ENCODE measurements at places on chromosomes 2 and 18.

DNA sequence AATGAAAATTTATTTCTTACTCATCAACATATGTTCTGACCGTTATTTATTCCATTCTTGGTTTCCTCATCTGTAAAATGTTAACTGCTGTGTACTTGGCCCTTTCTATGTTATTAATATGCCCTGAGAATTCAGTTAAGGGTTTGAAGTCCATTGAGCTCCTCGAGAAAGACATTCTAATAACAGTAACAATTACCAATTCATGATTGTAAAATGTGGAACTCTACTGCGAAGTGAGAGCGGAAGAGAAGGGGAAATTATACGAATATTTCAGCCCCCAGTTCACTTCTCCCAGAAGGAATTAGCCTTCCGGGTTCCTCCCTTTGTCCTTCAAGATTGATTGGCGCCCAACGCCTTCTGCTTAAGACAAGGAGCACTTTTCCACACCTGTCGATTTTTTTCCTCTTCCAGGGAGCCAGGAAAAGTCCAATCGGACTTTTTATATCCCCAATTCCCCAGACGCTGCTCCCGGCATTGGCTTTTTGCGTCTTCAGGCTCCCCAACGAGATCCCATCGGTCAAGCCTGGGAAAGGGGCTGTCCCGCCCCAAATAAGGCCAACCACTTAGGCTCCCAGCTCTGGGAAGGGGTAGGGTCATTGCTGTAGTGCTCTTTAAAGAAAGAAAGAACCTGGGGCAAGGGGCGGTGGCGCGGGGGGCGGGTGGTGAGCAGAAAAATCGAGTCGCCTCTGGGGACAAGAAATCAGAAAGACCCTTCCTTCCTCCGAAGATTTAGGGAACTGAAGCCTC is 1.6 kb downstream of the DSC2 start:
- H3K4me3 ChIP-seq = no peak overlapping the region
- H3K27me3 ChIP-seq = no peaks in the 10 kb centered on the region
- H3K27ac ChIP-seq = no peak overlapping the region

- no peaks in the 10 kb centered on the region for H3K4me1 ChIP-seq
- no peak for DNase-seq
- peaks cover 41% of the 10 kb centered on the region for H3K36me3 ChIP-seq
- no peaks in the 10 kb centered on the region for H3K27me3 ChIP-seq
- H3K4me3 ChIP-seq = no peak overlapping the region
Measured at GRCh38 chr18:9581667-9582066, 32.7 kb downstream of the PPP4R1 start.

- DNase-seq = no peak
- H3K27me3 ChIP-seq = no peaks in the 10 kb centered on the region
- no peaks in the 10 kb centered on the region for H3K4me1 ChIP-seq
- no peaks in the 10 kb centered on the region for H3K36me3 ChIP-seq
- H3K4me3 ChIP-seq = no peak overlapping the region
Measured at GRCh38 chr18:73947180-73947921, 200.3 kb downstream of the FBXO15 start.

DNA sequence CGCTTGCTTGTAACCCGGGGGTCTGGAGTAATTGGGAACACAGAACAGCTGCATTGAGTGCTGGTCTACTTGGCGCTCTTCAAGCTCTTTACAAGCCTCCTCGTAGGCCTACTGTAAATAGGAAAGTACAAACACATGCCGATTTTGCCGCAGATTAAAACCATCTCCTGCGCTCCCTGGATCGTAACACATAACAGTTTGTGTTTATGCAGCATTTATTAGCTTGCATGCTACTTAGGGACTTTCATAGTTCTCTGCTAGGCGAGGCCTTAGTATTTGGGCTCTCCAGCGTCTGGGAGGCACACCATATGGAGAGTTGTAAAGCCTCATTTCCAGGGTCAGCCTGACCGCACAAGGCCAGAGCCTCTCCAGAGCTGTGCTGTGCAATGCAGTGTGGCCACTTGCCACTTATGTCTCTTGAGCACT is 84.0 kb upstream of the HAAO start:
- no peak overlapping the region for H3K4me3 ChIP-seq
- no peak overlapping the region for H3K27ac ChIP-seq
- H3K4me1 ChIP-seq = no peaks in the 10 kb centered on the region
- H3K36me3 ChIP-seq = no peaks in the 10 kb centered on the region

GRCh38 chr2:42937171-42937875 is 144.9 kb upstream of the HAAO start:
- H3K4me3 ChIP-seq = no peak overlapping the region
- peaks cover 7% of the 10 kb centered on the region for H3K4me1 ChIP-seq
- DNase-seq = no peak
- no peaks in the 10 kb centered on the region for H3K36me3 ChIP-seq
- no peaks in the 10 kb centered on the region for H3K27me3 ChIP-seq

DNA sequence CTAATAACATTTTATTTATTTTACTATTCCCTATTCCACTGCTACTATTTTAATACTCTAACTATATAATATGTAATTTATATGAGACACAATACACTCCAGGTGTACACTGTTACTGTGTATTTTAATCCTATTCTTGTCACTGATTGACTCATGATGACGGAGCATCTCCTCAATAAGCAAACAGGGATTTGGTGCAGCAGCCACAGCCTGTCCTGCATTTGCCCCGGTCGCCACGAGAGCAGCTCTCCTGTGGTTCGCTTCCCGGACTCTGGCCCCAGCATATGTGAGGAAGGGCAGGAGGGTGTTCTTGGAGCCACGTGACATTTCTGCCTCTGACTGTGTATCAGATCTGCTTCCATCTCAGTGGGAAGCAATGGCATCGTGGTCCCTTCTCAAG is 74.1 kb upstream of the PXDN start:
- H3K4me1 ChIP-seq = peaks cover 2% of the 10 kb centered on the region
- H3K27me3 ChIP-seq = no peaks in the 10 kb centered on the region
- no peaks in the 10 kb centered on the region for H3K36me3 ChIP-seq
- H3K27ac ChIP-seq = no peak overlapping the region
- H3K4me3 ChIP-seq = no peak overlapping the region
- DNase-seq = no peak

DNA sequence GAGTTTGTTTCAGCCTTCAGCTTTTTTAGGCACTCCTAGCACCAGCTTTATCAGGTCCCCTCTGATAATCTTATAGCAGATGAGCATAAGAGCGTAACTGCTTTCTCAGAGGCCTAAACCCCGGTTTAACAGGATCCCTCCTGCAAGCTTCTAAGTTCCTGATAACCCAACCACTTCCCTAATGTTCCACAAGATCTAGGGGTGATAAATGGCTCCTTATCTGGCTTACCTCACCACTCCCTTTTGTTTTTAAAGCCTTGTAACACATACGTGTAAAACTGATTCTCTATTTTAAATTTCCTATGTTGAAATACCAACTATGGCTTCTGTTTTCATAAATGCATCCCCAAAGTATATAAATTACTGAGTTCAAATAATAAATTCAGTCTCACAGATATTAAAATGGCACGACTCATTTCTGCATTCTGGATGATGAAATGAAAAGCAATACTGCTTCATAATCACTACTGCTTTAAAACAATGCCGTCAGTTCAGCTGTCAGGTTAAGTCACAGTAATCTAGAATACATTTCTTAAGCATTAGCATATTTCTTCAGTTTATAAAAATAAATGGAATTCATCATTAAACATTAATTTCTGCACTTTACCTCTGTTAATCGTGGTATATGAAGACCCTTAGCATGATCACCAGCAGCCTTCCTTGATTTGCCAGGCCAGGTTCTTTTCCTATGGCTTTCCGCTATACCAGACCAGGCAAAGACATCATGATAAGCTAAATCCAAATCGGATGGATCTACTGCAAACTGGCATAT is 126.3 kb downstream of the C2orf74 start:
- H3K27me3 ChIP-seq = no peaks in the 10 kb centered on the region
- no peak for DNase-seq
- H3K36me3 ChIP-seq = peaks cover 16% of the 10 kb centered on the region

- DNase-seq = no peak
- H3K27ac ChIP-seq = peak overlapping the region; percentile 0
- no peaks in the 10 kb centered on the region for H3K27me3 ChIP-seq
- peaks cover 47% of the 10 kb centered on the region for H3K4me1 ChIP-seq
Measured at GRCh38 chr18:45136381-45137086, 455.8 kb downstream of the SETBP1 start.

- H3K4me1 ChIP-seq = no peaks in the 10 kb centered on the region
- no peak overlapping the region for H3K4me3 ChIP-seq
- H3K36me3 ChIP-seq = no peaks in the 10 kb centered on the region
- H3K27me3 ChIP-seq = no peaks in the 10 kb centered on the region
- H3K27ac ChIP-seq = no peak overlapping the region
Measured at GRCh38 chr18:40866013-40866645, 1088.9 kb upstream of the PIK3C3 start.

DNA sequence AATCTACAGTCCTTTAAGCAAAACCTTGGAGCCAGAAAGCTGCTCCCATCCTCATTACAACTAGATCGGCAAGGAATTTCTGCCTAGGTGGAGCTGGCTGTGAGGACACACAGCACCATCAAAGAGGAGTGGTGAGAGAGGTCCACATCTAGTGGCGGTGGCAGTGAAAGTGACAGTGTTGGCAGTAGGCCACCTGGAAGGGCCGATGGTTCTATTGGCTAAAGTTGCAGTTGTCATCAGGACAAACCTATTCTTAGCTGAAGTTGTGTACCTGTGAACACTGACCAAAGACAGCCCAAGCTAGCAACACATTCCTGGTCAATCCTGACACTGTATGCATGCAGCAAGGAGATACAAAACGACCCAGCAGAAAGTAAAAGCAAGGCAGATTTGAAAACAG is 218.1 kb upstream of the CHAC2 start:
- no peak overlapping the region for H3K4me3 ChIP-seq
- no peaks in the 10 kb centered on the region for H3K4me1 ChIP-seq
- H3K27me3 ChIP-seq = no peaks in the 10 kb centered on the region
- no peak for DNase-seq
- no peak overlapping the region for H3K27ac ChIP-seq

DNA sequence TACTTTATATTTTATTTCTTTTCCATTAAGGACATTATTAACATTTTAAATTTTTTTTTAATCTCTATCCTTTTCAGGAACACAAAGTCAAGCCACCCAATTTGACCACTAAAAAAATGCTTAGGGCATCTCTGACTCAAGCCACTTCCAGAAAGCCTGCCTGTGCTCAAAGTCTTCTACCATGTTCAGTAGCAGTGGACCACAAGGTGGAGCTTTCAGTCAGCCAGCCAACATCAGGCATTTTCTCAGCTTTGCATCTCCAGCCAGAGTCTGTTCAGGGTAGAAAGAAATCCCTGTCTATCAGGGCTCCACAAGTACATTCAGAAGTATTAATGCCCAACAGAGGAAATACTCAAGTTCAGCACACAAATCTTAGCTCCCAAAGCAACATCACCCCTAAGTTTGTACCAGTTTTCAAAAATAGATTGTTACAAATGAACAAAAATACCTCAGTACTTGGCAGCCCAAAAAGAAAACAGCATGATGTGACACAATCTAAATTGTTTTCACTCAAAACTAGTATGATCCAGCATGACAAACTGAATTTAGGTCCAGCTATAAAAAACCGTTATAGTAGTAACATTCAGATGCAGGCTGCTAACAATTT is 37.6 kb downstream of the C18orf63 start:
- no peaks in the 10 kb centered on the region for H3K27me3 ChIP-seq
- H3K4me3 ChIP-seq = no peak overlapping the region
- no peak overlapping the region for H3K27ac ChIP-seq

- no peak for DNase-seq
- peaks cover 8% of the 10 kb centered on the region for H3K4me1 ChIP-seq
- H3K4me3 ChIP-seq = no peak overlapping the region
- no peaks in the 10 kb centered on the region for H3K36me3 ChIP-seq
- no peaks in the 10 kb centered on the region for H3K27me3 ChIP-seq
Measured at GRCh38 chr2:45925636-45926366, 274.3 kb downstream of the PRKCE start.

GRCh38 chr2:39954346-39954745 is 175.3 kb upstream of the THUMPD2 start:
- H3K4me3 ChIP-seq = no peak overlapping the region
- no peaks in the 10 kb centered on the region for H3K4me1 ChIP-seq
- H3K27me3 ChIP-seq = no peaks in the 10 kb centered on the region

DNA sequence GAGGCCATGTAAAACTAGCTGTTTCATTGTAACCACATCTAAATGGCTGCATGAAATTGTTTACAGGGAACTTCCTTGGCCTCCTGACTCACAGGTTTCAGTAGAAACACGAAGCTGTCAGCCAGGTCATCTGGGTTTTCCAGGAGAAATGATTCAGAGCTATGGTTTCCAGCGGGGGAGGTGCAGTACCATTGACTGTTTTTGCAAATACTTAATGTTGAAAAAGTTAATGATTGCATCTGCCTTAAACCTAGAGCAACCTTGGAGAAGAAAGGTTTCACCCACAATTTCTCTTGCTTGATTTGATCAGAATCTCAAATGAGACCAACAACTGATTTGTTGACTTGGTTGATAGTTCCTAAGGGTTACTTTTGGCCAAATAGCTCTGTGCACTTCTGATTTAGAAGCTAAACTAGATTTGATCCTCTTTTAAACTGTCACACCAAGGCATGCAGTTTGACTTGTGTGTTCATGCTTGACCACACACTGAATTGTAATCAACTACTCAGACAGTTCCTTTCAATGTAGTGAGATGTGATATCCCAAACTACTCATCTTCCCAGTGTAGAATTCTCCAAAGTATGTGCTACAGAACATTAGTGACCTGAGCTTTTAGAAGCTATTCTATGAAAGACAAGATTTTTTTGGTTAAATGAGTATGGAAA is 193.5 kb upstream of the CHST9 start:
- H3K27ac ChIP-seq = no peak overlapping the region
- peaks cover 4% of the 10 kb centered on the region for H3K27me3 ChIP-seq
- no peak for DNase-seq
- H3K36me3 ChIP-seq = no peaks in the 10 kb centered on the region
- no peak overlapping the region for H3K4me3 ChIP-seq

- H3K4me1 ChIP-seq = peaks cover 26% of the 10 kb centered on the region
- no peak for DNase-seq
- peaks cover 2% of the 10 kb centered on the region for H3K27me3 ChIP-seq
Measured at GRCh38 chr2:219386532-219387280, 1.0 kb downstream of the DNPEP start.

GRCh38 chr2:44200011-44200410 is 31.3 kb downstream of the PPM1B start:
- H3K36me3 ChIP-seq = peaks cover 22% of the 10 kb centered on the region
- H3K27me3 ChIP-seq = peaks cover 2% of the 10 kb centered on the region
- no peak for DNase-seq

GRCh38 chr18:2908166-2908945 is 61.5 kb downstream of the EMILIN2 start:
- H3K4me3 ChIP-seq = peak overlapping the region; percentile 18
- H3K27ac ChIP-seq = no peak overlapping the region
- DNase-seq = no peak
- H3K4me1 ChIP-seq = peaks cover 23% of the 10 kb centered on the region

DNA sequence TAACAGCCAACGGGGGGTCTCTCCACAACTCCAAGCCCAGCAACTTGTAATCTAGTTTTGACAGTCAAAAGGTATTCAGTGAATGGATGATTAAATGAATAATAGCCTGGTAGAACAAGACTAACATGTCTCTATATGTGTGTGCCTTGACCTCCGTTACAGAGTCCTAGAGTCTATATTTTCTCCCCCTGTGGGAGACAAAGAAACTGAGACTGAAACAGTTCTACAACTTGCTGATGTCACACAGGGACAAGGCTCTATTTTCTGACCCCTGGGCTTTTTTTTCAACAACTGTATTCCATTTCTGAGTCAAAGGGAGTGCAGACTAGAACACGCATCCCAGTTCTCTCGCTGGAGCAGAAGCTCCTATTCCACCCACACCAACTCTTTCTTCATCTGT is 223.6 kb upstream of the AGAP1 start:
- H3K27ac ChIP-seq = no peak overlapping the region
- peaks cover 23% of the 10 kb centered on the region for H3K27me3 ChIP-seq
- no peak for DNase-seq
- peaks cover 4% of the 10 kb centered on the region for H3K36me3 ChIP-seq

GRCh38 chr2:54598347-54599325 is 124.8 kb upstream of the EML6 start:
- peaks cover 96% of the 10 kb centered on the region for H3K4me1 ChIP-seq
- peak overlapping the region; percentile 62 for H3K27ac ChIP-seq
- no peaks in the 10 kb centered on the region for H3K27me3 ChIP-seq
- peaks cover 3% of the 10 kb centered on the region for H3K36me3 ChIP-seq
